ENCODE measurements at places on chromosomes 2 and 18.

- DNase-seq: no peak
Observed at GRCh38 chr2:59176737-59177136, 935.6 kb upstream of the FANCL start.

DNA sequence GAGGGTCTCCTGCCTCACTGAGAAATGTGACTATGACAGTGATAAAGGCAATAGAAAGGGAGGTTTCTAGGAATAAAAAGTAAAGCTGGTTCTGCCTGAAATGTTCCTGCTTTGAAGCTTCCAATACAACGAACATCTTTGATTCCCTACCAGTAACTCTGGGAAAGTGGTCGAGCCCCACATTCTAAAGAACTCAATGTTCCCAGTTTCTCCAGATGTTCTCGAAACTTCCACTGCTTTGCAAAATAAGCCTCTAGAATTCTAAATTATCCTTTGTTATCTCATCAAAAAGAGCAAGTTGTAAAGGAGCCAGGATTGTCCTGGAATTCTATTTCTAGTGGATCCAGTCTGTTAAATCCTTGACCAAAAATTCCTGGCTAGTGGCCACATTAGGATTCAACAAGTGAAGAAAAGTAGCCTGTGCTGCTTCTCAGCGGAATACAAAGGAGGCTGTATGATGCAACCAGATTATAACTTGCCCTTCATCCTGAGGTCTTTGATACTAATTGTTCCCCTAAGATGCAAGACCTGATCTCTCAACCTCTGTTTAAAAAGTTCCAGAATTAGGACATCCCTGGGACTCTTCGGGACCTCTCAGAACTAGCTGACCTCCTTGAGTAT lies 8.4 kb downstream of the SCN7A start:
- DNase-seq: no peak

DNA sequence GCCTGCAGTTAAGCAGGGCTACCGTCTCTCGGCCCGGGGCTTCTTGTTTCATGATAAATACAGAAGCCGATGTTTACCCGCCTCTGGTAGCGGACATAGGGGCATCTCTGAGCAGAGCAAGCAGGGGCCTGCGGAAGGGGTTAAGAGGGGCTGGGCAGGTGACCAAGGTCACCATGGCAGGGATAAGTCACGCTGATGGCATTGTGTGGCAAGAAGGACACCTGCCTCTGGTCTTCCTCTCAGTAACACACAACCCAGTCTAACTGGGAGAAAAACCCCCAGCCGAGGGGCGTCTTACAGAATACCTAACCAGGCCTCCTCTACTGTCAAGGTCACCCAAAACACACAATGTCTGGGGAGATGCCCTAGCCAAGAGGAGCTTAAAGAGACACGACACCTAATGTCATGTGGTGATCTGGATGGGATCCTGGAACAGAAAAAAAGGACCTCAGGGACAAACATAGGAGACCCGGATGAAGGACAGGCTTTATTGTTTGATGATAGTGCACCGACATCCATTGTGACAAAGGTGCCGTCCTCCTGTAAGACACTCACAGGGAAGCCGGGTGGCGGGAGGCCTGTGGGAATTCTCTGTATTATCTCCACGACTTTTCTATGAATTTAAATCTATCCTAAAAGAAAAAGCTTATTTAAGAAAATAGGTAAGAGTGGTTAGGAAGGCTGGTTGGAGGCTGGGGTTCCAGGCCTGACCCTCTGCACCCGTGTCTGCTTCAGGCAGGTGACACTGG lies 24.8 kb downstream of the SH3BP4 start:
- DNase-seq: no peak

GRCh38 chr2:11543337-11544216 lies 9.7 kb downstream of the GREB1 start:
- no peak for DNase-seq

GRCh38 chr2:83420993-83421392 lies 1038.1 kb downstream of the SUCLG1 start:
- DNase-seq: no peak

GRCh38 chr2:58448065-58448507 lies 207.0 kb upstream of the FANCL start:
- DNase-seq: peak; percentile 43

DNA sequence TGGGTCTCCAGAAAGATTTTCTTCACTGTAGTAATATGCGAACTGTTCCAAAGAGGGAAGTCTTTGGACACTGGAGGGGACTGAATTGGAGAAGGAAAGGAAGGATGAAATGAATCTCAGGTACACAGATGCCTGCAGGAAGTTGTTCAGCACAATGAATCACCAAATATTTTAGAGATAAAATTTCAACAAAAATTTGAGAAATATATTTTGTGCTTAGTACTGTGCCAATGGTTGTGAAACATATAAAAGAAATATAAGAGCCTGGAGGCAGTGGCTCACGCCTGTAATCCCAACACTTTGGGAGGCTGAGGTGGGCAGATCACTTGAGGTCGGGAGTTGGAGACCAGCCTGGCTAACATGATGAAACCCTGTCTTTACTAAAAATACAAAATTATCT lies 3.2 kb downstream of the ELMOD3 start:
- DNase-seq: no peak

DNA sequence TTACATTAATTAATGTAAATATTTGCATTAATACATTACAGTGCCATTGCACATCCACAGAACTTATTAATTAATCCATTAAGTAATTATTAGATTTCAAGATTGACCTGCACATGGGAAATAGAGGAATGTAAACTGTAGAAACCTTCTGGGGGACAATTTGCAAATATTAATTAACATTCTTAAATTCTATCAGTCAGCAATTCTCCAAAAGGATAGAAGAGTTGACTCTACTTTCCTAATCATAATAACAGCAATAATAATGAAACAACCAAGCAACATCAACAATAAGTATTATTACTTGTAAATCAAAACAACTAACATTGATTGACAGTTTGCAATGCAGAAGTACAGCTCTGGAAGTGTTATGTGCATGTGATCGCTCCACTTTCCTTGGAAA lies 281.6 kb upstream of the CRIM1 start:
- DNase-seq: no peak
